ENCODE measurements at places on chromosomes 7 and 10.

DNA sequence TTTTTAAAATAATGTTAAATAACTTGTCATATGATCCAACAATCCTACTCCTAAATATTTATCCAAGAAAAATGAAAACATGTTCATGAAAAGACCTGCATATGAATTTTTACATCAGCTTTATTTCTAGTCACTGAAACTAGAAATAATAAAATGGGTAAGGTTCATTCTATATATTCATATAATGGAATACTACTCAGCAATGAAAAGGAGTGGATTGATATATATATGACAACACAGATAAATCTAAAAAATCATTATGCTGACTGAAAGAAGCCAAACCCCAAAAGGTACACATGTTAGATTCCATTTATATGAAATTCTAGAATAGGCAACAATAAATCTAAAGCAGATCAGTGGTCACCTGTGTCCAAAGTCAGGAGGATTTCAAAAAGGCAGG is 84.9 kb upstream of the PCBD1 start:
- DNase-seq = no peak

GRCh38 chr7:151000897-151001495 is 10.2 kb downstream of the NOS3 start:
- no peak for DNase-seq

- no peak for DNase-seq
These were observed 97.4 kb upstream of the PDCD4 start for GRCh38 chr10:110774069-110775019.

DNA sequence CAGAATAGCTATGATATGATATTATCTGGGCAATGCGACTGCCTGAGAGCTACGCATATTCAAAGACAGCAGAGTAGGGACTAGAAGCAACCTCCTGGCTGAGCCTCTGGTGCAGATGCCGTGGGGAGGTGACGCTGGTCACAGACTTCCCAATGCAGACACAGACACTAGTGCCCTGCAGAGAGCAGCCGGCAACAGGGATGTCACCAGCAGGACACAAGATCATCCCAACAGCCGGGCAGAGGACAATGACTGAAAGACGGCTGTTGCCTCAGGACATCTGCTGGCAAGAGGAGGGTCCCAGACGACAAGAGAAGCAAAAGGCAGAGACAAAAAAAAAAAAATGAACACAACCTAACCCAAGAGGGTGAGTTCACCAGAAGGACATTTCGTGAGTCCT is 104.6 kb downstream of the CALN1 start:
- DNase-seq = no peak

DNA sequence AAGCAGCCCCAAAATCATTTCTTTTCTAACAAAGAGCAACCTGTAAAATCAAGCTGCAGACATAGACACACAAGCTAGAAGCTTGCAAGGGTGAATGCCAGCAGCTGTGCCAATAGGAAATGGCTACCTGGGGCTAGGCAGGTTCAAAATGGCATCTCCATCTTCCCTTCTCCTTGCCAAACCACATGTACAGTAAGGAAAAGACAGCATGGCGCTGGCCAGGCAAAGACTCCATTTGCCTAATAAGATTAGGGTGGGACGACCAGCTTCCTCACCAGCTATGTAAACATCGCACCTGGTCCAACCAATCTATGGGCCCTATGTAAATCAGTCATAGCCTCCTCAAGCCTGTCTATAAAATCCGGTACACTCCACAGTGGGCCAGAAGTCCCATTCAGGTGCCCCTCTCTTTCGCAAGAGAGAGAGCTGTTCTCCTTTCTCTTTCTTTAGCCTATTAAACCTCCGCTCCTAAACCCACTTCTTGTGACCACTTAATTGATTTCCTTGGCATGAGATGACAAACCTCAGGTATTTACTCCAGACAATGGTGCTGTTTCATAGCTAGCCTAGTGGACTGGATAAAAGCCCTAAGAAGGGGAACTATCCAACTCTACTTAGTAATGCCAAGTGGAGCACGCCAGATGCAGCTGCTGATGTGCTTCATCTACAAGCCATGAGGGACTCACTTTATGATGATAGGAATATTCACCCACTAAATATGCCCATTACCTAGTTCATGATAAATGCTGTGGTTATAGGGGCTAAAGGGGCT is 44.1 kb downstream of the HTR7 start:
- no peak for DNase-seq

DNA sequence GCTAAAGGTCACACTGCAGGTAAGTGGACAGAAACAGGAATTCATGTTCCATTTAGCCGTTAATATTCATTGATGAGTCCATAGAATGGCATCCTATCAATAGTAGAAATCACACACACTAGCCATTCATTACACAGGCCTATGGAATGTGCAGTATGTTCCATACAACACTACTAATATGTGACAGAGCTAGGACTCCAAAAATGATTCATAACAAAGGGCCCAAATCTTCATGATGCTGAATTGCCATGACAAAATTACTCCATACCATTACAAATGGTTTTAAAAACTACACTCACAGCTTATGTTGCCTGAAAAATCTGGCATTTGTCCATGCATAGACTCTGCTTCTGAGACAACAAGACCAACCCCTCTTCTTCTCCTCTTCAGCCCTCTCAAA is 549.1 kb downstream of the XPNPEP1 start:
- no peak for DNase-seq

GRCh38 chr10:6217611-6218010 is 14.9 kb downstream of the PFKFB3 start:
- no peak for DNase-seq
